Upper lobe of right lung (tissue), 1 donor: ENCODE measurements at places on chromosomes 5 and 9. TPM values are rescaled to one million over a fixed set of nuclear protein-coding genes. Genes with fewer than 3 reads are reported as not detected.

GRCh38 chr9:109558718-109559151, 60.6 kb upstream of the PTPN3 start:
- DNase-seq = no peak

PTPN3 gene
- total RNA-seq = 17.1 TPM

DNA sequence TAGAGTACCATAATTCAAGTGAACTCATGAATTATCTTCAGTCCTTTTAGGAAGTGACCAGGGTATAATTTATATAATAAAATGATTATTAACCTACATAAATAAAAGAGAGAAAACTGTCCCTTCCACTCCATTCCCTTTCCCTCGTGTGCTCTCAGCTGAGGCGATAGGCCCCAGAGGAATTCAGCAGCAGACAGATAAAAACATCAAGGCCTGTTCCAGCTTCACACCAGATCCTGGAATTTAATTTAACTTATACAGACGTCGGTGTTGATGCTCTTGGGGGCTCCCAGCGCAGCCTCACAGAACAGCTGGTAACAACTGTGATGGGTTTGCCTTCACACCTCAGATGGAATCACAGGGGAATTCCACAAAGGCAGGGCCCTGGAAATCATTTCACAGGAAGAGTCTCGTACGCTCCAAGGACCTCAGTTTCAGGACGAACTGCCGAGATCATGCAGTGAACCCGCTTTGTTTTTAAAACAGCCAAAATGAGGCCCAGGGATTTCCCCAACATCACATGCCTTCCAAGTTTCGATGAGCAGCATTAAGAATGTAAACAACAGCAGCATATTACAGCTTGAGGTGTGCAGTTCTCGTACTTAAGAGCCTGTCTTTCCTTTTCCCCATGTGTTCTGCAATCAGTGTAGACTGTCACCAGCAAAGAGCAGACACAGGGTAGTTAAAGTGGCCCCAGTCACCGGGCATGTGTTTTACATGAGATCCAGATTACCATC, 73.6 kb upstream of the ALDH1B1 start:
- DNase-seq = no peak

GFI1B gene
- 0.52 TPM for total RNA-seq

SPINK6 gene
- total RNA-seq = not detected

HTR1A gene
- not detected for total RNA-seq

GRCh38 chr5:124561451-124561850, 185.0 kb downstream of the ZNF608 start:
- no peak for DNase-seq

PCSK5 gene
- 18.1 TPM for total RNA-seq

DNA sequence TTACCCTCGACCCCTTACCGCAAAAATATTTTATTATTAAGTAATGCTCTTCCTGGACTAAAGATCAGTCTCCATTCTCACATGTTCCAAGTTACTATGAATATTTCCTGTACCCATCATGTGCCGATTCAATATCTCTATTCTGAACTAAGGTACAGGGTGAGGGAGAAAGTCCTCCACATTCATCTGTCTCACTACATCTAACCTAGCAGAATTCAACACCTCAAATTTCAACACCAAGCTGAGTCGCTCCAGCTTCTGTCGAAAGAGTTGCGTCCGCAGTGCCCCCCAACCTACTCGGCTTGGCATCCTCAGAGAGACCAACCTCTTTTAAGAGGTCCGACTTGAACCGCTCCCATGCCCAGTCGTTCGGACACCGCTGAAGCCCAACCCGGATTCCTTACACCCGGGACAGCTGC, 1.0 kb downstream of the CERT1 start:
- DNase-seq = no peak

DNA sequence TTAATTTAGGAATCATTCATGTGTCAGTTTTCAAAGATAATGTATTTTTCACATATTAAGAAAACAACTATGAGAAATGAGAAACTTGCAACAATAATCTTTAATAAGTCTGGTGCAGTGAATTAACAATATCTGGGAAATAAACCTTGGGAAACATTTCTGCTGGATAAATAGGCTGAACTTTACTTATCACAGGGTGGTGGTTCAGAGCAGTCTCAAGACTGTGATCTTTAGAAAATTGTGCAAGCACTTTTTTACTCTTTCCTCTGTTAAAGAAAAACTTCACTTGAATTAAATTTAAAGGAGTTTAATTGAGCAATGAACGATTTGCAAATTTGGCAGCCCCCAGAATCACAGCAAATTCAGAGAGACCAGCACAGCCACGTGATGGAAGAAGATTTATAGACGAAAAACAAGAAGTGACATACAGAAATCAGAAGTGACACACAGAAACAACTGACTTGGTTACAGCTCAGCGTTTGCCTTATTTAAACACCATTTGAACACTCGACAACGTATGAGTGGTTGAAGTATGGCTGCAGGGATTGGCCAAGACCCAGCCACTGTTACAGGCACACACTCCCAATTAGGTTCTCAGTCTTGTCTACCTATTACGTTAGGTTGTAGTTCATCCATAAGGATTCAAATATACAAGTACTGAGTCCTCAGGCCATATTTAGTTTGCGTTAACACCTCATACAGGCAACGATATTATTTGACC, 631.9 kb downstream of the SLCO4C1 start:
- DNase-seq = no peak

- DNase-seq = no peak
Measured at GRCh38 chr5:116452774-116453368, 121.8 kb downstream of the SEMA6A start.

PCDHB3 gene
- 1.9 TPM for total RNA-seq

DNA sequence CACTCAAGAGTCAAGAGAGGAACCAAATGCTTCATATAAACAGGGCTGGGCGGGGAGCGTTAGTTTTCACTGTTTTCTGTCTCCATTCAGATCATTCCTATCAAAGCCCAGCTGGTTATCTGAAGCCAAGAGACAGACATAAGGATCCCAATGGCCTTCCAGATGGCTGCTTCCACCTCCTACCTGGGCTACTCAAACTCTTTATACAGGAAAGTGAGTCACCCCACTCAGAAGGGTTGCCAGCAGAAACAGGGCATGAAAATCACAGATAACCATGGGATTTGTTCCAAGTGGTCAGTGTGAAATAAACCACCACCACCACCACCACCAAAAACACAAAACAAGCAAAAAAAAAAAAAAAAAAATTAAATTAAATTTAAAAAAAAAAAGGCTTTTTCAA, 5.5 kb downstream of the PRSS3 start:
- no peak for DNase-seq

DNA sequence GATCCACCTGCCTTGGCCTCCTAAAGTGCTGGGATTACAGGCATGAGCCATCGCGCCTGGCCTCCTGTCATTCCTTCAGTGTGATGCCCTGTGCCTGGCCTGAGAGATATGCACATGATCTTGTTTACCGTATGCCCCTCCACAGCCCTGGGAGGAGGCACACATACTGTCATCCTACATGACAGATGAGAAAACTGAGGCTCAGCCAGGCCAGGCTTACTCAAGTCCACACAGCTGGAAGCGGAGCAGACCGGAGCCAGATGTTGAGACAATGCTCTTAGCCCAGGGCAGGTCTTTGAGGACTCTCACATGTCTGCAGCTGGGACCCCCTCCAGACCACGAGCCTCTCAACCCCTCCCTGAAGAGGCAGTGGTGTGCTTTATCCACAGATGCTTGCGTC, 38.7 kb upstream of the SH3PXD2B start:
- DNase-seq = no peak

DNA sequence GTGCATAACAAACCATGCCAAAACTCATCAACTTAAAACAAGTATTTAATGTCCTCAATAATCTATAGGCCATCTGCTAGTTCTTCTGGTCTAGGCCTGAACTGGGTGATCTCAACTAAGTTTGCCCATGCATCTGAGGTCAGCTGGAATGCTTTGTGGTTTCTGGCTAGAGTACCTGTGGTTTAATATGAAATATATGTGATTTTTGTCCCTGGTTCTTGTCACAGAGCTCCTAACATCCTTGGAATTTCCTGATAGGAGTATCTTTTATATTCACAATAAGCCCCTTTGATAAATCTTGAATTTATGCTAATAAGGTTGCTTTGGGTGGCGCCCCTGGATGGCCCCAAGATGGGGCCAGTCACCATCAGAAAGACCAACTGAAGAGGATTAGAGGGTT, 535.9 kb downstream of the DNAH5 start:
- no peak for DNase-seq

GRCh38 chr9:103819936-103820335, 274.2 kb upstream of the SMC2 start:
- DNase-seq = no peak
